ENCODE measurements at places on chromosomes 12 and 14.

- DNase-seq, result peak; percentile 81
Measured at GRCh38 chr12:132559652-132560363, 50.6 kb downstream of the LRCOL1 start.

DNA sequence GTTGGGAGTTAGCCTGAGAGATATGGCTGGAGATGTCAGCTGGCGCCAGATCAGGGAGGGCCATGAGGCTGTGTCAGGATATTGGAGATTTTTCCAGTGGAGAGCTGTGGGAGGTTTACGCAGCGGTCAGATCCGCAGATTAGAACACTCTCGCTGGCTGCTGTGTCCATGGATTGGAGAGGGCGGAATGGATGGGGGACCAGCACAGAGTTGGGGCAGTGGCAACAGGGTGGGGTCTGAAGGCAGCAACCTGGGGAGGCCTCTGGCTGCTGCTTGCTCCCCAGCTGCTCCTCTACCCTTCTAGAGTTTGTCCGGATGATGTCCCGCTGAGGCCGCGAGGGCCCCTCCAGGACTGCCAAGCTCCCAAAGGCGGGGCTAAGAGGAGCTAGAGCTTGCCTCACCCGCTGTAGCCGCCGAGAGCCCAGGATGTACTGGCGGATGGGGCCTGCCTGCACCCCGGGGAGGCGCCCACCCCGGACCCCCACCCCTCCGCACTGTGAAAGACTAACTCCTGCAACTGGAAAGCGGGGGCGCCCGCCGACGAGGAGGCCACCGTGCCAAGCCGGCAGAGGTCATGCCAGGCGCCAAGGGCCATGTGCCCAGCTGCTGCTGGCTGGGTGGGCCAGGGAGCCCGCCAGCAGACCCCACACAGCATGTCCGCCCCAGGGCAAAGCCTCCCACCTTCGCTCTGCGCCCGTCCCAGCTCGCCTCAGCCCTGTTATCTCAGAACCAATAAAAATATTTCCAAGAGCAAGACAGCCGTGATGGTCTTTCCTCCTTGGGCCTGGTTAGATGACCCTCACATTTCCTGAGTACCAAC is 20.2 kb upstream of the MLEC start:
- DNase-seq, result no peak

- peak; percentile 80 for DNase-seq
Measured at GRCh38 chr12:63826006-63826585, 18.4 kb upstream of the SRGAP1 start.

GRCh38 chr14:93301821-93302447 is 30.9 kb downstream of the BTBD7 start:
- DNase-seq, result peak; percentile 69

DNA sequence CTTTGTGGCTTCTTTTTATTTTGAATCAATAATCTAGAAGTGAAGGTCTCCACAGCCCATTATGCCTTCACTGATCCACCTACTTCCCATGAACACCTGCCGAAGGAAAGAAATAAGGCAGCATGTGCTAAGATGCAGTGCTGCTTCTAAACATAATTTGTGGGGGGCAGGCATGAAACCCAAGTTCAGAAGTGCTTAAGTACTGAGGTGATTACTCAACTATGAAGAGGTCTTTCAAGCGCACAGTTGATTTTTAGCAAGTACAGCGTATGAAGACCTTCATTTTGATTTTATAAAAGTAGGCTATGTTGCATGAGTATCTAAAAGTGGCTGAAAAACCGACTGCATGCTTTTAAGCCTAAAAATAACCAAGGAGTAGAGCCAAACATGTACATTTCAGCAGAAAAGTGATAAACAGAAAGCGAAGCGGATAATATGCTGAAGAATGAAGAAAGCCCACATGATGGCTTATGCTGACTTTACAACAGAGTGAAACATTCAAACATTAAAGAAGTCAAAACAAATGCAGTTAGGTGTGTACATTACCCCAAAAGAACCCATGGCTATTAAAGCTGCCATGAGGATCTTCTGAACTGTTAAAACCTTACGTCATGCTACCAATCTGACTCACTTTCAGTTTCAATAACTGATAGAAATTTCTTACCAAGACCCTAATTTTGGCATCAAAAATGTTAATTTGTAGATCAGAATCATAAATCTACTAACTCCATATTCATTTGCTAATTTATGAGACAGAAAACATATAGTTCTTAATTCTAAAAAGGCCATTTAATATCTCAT is 29.3 kb downstream of the KICS2 start:
- no peak for DNase-seq

DNA sequence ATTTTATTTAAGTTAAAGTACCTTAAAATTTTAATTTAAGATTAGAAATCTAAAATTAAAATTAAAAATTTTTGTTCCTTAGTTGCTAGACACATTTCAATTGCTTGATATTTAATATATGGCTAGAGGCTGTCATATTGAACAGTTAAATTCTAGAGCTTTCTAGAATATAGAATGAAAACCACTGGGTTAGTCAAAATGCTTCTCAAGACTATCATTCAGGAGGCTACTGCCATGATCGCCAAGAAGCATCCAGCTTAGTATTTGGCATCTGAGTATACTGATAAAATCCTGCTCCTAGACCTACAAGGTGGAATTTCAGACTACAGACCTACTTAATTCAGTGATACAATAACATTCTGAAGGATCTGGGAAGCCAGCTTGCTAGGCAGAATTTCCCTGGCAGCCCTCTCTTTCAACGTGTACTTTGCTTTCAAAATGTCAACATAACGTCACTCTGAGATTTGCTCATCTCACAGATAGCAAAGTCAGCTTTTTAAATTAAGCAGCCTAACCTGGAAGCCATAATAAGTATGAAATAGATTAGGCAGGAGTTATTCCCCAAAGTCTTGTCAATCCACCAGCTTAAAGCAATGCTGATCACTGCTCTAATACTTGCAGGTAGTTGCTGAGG is 525.8 kb downstream of the FSCB start:
- no peak for DNase-seq

- no peak for DNase-seq
Measured at GRCh38 chr14:56975521-56975920, 165.2 kb upstream of the OTX2 start.

DNA sequence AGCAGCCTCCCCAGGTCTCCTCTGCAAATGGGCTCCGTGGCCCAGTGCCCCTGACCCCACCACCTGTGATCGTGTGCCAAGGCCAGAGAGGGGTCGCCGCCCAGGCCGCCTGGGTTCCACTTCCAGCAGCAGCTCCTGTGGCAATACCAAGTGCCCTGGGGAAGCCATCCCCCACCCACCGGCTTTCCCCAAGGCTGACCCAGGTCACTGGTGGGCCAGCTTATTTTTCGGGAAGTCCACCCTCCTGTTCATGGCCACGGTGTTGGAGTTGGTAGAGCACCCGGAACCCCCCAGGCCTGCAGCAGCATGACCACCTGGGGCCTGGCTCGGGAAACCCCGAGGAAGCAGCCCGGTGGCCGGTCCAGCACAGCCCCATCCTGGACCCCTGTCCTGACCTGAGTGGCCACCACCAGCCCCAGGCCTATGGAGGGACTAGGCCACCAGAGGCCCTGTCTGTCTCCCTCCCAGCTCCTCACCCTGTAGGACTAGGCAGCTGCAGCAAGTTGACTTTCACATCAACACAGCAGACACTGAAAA is 40.8 kb upstream of the OASL start:
- no peak for DNase-seq

- DNase-seq, result no peak
Measured at GRCh38 chr14:22838631-22839041, 2.3 kb downstream of the MMP14 start.

- DNase-seq, result no peak
Measured at GRCh38 chr14:97095269-97095668, 298.1 kb downstream of the VRK1 start.

DNA sequence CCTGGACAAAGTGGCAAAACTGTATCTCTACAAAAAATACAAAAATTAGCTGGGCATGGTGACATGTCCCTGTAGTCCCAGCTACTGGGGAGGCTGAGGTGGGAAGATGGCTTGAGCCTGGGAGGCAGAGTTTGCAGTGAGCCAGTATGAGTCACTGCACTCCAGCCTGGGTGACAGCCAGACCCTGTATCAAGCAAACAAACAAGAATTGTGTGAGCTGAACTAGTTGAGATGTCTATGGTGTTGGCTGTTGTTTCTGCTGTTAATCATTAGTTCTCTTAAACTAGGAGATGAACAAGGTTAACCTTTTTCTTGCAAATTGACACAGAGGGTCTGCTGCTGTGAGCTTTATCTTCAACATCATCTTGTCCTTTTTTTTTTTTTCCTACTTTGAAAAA is 23.6 kb downstream of the RASSF3 start:
- peak; percentile 81 for DNase-seq

DNA sequence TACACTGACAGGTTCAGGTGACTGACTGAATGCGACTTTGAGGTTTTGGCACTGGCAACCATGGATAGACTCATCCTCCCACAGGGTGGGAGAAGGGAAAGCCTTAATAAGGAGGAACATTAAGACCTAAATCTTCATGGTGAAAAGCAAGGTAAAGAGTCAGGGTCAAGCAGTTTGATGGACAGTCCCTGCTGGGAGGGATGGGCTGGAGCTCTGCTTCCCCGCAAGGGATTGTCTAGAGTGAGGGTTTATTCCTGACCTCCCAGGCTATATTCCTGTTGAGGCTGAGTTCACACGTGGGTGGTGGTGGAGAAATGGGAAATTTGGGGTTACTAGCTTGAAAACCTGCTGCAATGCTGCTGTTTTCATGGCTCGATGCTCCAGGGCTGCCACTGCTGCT is 9.4 kb upstream of the STAC3 start:
- DNase-seq, result no peak

DNA sequence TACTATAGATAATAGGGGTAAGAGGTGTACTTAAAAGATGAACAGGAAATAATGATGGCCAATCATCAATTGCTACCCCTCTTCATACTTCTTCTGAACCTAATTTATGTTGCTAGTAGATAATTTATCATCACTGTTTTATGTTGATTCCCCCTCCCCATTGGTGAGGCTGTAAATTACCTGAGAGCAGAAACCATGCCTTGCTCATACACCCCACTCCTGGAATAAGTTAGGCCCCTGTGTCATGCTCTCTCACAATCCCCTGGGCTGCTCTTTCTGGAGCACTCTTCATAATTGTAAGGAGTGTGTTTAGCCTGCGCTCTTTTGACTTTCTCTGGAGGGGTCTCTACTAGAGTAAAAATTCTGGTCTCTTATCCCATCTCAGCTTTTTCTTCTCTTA is 180.7 kb downstream of the PAH start:
- DNase-seq, result no peak

DNA sequence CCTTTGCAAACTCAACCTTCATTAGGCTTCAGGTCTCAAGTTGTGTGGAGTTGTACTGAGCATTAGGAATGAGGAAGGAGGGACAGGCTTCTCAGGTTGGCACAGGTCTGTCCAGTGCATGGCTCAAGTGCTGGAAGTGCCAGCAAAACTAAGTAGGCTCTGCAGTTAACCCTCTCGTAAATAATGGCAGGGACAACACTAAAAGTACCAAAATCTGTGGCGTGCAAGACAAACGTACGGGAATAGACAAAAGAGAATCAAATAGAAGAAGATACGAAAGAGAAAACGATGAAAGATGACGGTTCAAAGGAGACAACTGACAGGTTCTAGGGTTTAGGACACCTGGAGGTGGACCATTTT is 612 bp downstream of the TRAPPC6B start:
- peak; percentile 19 for DNase-seq

DNA sequence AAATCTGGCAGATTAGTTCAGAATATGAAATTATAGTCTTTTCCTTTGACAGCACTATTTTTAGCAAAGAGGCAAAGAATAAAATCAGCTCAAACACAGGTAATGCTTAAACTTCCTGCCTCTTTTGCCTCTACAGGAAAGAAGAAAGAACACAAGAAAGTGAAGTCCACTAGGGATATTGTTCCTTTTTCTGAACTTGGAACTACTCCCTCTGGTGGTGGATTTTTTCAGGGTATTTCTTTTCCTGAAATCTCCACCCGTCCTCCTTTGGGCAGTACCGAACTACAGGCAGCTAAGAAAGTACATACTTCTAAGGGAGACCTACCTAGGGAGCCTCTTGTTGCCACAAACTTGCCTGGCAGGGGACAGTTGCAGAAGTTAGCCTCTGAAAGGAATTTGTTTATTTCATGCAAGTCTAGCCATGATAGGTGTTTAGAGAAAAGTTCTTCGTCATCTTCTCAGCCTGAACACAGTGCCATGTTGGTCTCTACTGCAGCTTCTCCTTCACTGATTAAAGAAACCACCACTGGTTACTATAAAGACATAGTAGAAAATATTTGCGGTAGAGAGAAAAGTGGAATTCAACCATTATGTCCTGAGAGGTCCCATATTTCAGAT is 17.4 kb downstream of the TMPO start:
- DNase-seq, result peak; percentile 88

Data from ACHN (cell line).